Stimulated activated CD8-positive, alpha-beta memory T cell treated with anti-CD3 and anti-CD28 coated beads, Interleukin-7, amount 100 ng/mL, for 24 hours (primary cell): ENCODE measurements at places on chromosomes 13 and 19.

DNA sequence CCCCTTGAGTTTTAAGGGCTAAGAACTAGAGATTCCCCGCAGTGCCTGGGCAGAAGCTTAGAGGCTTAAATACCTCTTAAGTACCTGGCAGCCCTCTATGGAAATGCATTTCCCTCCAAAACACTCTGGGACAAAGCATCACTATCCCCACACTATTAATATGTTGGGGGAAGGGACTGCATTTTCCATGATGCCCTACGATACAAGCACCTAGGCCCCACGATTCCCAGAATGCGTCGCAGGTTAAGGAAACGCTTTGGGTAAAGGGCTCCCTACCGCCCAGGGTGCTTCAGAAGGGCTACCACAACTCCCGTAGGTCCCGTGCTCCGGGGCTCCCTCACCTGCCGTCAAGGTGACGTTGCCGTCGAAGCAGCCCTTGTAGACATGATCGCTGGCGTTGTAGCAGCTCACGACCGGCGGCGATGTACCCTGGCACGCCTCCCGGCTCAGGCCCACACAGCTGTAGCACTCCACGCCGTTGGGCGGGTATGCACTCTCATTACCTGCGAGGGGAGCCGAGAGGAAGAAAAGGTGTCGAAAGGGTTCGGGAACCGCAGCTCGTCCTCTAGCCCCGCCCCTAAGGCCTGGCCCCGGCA, 2.5 kb downstream of the LYPD3 start:
- DNase-seq = no peak

DNA sequence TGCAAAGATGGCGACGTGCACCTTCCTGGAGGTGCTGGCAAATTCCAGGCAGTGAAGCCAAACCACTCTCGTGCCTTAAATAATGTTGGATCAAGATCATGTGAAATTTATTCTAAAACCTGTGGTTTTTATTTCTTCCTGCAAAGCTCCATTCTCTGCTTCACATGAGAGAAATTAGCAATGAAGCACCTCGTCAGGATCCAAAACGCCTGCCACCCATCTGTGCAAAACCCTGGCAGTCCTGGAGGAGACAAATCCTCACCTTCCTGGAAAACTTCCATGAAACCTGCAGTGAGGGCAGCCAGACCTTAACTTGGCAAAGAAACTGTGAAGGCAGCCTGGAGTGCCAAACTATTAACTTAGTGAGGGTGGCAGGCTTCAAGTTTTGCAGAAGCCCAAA, 47.6 kb downstream of the CHST8 start:
- no peak for DNase-seq

- DNase-seq = no peak
Observed at GRCh38 chr13:110067355-110068175, 239.4 kb downstream of the COL4A1 start.

DNA sequence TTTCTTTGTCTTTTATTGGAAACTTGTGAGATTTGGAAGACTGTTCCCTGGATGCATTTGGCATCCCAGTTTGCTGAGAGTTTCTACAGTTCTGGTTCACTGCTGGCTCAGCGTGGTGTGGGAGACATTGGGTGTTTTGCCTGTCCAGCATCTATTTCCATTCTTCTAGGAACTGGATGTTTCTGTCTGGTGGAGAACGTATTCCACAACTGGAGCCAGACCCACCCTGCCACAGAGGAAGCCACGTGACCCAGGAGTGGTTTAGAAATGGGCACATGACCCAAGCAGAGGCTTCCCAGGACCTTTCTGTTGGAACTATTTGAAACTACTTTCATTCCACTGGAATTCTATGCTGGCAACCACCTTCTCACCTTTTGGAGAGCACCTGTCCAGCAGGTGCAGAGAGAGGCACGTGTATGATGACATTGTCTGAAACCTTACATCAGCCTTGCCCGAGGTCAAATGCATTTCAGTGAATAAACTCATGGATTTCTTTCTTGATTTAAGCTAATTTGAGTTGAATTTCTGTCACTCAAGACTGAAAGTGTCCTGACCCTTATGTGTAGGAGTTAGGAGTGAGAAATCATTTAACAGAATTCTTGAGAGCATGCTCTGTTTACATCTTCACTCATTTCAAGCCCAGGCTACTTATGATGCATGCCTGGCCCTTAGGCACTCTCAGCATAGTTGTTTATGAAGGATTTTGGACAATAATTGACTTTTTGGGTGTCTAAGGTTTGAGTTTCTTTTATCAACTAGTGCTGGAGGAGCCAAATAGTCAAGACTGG, 121.8 kb downstream of the AKAP11 start:
- DNase-seq = no peak

DNA sequence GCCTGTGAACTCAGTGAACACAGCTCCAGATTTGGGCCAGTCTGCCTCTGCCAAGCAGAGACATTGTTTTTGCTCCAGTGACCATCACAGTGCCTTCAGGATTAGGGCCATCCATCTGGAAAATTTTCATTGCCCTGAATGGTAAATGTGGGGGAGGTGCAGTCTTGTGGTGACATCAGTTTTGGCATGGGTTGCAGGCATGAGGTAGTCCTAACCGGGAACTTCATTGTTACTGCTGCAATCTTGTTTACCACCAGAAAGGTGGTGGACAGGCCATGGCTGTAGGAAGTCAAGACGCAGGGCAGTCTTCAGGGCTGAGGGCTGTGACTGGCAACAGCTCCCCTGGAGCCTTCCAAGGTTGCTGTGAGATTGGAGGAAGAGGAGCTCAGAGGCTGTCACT, 55.2 kb downstream of the SPATA13 start:
- no peak for DNase-seq

DNA sequence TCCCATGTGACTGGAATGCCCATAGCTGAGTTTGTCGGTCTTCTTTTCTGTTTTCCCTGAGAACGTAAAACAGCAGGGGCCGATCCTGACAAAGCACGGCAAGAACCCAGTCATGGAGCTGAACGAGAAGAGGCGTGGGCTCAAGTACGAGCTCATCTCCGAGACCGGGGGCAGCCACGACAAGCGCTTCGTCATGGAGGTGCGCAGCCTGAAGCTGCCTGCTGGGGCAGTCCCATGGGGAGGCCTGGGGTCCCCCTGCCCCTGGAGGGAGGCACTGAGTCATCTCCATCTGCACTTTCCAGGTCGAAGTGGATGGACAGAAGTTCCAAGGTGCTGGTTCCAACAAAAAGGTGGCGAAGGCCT, 18.2 kb upstream of the QTRT1 start:
- no peak for DNase-seq

DNA sequence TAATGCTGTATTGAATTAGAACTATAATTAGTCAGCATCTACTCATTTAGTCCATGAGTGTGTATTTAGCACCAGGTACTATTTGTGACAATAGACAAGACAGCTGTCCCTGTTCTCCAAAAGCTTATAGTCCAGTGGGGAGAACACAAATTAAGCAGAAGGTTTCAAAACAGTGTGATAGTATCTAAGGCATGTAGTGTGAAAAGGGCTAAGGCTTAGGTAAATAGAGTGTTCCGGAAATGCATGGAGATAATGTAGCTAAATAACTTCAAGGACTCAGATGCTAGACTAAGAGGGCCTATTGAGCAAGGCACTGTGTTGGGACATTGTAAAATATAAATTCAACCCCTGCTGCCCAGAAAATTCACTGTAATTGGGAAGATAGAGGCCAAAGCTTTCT, 144.1 kb upstream of the MIR17HG start:
- no peak for DNase-seq

DNA sequence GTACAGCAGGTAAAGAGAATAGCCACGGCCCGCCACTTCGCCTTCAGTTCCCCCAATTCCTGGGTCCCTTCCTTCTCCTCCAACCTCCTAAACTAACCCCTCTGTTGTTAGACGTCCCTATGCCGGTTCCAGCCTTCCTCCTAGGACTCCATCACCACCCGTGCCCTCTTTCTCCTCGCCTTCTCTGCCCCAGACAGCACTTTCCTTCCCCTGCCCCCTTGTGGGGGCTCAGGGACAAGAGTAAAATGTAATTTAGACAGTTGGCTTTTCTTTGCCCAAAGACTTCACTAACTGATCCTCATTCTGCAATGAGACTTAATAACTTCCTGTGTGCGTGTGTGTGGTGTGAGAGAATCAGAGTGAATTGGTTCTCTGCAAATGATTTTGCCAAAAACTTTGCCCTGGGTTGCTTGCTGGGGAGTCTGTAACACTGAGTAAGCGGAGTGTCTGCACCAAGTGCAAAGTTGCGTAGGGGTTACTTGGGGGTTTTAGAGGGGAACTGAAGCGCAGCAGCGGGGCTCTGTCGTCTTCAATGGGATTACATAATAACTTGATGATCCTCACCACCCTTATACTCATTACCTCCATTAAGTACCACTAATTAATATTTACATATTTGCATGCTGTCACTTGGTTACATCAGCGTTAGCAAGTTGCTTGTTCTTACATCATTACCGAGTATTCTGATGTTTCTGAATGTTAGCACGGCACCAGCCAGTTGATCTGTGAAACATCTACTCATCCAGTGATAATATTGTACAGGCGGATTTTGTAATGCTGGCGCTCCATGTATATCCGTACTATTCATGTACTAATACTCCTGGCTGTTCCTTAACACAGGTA, 19.9 kb upstream of the SGCG start:
- DNase-seq = no peak

DNA sequence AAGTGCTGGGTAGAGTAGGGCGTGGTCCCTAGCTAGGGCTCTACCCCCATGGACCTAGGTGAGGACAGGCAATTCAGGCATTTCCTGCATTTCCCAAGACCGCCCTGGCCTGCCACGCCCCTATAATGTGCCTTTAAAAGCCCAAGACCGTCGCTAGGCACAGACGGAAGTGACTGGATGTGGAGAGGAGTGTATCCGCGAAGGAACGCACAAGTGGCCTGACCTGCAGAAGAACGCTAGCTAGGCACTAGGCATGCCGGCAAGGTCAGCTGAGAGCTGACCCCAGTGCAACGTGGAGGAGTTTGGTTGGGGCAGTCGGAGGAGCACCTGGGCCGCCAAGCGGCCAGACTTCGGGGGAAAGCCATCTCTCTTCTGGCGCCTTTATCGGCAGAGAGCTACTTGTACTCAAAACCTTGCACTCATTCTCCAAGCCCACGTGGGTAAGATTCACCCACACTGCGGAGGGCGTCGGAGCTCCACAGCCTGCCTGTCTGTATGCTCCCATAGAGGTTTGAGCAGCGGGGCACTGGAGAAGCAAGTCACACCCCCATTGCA, 370.0 kb downstream of the FGF9 start:
- no peak for DNase-seq

- no peak for DNase-seq
Observed at GRCh38 chr13:73433890-73434289, 375.1 kb downstream of the KLF5 start.

DNA sequence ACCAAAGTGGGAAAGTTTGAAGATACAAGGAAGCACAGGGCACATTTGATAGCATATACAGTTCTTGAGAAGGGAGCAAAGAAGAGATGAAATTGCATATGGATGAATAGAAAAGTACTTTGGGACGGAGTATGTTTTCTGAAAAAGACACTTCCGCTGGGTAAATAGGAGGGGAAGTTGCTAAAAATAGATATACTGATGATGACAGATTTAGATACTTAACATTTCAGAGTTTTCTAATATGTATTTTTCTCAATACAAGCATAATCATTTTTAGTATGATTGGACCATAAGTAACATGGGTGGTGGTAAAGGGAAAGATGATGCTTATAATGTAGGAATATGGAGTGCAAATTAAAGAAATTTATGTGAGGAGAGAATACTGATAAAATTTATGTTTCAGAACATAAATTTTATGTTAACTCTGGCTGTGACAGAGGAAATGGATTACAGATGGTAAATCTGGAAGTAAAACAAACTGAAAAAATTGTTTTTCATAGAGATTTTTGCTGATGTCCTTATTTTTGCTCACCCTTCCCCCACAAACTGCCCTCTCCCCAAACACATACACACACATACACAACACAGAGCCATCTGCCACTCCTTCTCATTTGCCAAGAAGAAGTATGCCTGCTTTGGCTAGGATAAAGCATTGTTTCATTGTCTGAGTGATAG, 583.9 kb upstream of the MIR17HG start:
- no peak for DNase-seq

- no peak for DNase-seq
Observed at GRCh38 chr19:42301646-42302203, at the start of gene PRR19. Gene PRR19 (plus strand): TSS chr19:42302132. CDS start chr19:42309585, 7,453 bp downstream.

DNA sequence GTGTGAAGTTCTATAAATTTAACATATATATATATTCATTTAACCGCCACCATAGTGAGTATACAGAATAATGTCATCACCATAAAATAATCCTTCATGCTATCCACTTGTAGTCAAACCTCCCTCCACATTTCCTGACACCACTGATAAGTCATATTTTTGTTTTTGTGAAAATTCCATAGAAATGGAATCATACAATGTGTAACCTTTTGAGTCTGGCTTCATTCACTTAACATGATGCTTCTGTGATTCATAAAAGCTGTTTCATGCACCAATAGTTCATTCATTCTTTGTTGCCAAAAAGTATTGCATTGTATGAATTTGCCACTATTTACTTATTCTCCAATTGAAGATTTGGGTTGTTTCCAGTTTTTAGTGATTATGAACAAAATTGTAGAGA, 497.5 kb upstream of the PCDH20 start:
- DNase-seq = no peak
